ENCODE measurements at places on chromosomes 5 and 9.

- no peak for DNase-seq
Measured at GRCh38 chr5:111364992-111365391, 140.8 kb downstream of the CAMK4 start.

- no peak for DNase-seq
Measured at GRCh38 chr5:109468288-109468676, 58.5 kb upstream of the PJA2 start.

DNA sequence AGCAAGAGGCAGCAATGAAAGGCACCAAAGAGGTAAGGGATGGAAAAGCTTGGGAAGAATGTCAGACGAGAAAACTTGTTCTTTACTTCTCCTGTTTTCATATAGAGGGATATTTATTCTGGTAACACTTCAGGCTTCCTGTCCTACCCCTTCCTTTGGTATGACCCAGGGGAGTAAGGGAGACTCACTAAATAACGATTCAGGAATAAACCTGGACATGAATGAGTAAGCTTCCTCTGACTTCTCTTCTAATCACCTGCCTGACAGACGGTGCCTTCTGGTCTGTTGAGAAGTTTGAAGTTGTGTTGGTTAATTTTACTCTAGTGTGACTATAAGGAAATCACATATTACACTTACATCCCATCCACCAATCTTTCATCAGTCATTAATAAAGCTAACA is 461.2 kb downstream of the CDH12 start:
- no peak for DNase-seq

GRCh38 chr5:79743846-79744605 is 54.4 kb downstream of the CMYA5 start:
- no peak for DNase-seq

- DNase-seq = no peak
Measured at GRCh38 chr5:59525957-59526356, 367.6 kb downstream of the PDE4D start.

DNA sequence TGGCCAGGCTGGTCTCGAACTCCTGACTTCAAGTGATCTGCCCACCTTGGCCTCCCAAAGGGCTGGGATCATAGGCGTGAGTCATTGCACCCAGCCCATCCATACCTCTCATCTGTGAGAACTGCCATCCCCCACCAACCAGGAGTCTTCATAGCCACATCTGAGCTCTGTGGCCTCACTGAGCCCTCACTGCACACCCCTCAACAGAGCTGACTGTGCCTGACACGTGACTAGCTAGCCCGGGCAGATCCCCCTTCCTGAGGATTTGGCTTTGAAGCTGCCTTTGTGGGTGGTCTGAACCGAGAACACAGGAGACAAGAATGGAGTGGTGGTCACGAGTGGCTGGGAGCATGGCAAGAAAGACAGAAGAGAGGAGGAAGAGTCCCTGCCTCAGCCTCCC is 15.6 kb downstream of the AK8 start:
- DNase-seq = no peak
